D721Med (cell line): ENCODE measurements at places on chromosomes 13 and 19.

DNA sequence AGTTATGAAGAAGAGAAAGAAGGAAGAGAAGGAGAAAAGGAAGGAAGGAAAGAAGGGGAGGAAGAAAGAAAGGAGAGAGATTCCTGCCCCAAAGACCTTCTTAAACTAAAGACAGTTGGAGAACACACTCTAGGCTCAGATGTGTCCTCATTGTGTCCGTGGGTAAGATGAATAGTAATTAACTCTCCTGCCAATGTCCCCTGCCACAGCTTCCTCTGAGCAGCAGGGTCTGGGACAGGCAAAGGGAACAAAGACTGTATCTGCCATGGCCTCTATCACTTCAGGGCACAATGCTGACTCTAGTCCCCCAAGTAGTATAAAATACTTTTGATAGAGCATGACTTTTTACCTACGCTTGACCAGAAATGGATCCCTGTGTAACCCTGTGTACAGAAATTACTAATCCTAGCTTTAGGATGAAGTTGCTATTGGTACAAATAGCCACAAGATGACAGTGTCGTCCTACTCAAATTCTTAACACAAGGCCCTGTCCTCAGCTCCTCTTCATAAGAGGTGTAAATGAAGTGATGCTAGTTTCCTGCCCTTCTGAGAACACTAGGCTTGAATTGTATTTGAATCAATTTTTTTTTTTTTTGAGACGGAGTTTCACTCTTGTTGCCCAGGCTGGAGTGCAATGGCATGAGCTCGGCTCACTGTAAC, 186.2 kb upstream of the GPR12 start:
- peak; percentile 45 for DNase-seq

- no peak for DNase-seq
Measured at GRCh38 chr19:41123716-41124294, 9.6 kb downstream of the CYP2F1 start.

DNA sequence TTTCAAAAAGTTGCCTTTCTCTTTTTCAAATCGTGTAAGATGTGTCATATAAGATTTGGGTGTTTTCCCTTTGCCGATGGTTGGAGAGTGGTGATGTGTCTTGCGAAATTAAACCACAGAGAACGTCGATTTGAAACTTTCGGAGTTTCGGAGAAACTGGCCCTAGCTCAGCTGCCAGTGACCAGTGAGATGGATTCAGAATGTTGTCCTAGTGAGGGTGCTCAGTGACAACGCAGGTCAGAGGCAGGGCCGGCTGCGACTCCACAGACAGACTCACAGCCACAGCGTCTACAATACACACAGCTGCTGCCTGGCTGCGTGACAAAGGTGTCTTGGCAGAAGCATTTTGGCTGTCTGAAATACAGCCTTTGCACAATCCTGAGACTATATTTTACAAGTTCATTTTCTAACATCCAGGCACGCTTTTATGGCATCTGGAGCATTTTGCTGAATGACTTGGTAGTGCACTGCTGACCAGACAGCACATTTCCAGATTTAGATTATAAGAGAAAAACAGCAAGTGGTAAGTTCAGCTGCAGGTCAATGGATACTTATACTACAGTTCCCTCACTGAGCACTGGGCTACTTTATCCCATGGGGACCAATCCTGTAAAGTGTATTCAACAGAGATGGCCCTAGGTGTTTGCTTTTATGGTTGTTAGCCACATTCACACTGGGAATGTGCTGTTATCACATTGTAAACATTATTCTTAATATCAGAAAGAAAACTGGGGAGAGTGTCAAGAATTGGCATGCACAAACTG, 207.5 kb downstream of the KCNRG start:
- DNase-seq = no peak

DNA sequence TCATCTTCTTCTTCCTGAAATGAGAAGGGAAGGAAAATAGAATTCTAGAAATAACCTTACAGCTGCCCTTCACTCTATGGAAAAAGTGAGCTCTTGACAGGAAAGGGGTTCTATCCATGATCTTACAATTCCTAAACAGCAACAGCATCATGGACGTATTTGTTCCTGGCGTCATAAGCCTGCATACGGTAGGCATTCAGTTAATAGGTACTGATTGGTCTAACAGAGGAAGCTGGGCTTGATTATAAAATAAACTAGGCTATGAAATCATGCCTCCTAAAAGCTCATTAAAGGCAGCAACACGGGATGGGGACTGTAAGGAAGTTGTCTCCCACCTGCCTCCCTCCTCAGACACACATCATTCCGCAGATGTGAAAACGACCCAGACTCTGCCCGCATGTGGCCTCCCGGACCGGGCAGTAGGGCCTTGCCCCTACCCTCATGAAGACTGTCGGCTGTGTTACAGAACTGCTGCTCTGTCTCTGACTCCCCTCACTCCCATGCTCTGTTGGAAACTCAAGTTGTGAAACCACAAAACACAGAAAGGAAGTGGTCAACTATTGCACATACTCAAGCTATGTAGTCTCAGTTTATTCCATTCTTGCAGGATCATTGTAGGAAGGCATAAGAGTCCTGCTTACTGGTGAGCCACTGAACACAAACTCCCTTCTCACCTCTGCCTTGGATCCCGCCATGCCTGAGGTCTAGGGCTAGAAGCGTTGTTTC, 129.8 kb downstream of the DLEU7 start:
- no peak for DNase-seq

GRCh38 chr19:58395220-58395978, at the start of gene RNF225:
RNF225 (plus strand) TSS chr19:58395656; CDS start chr19:58396090, 434 bp downstream.
- no peak for DNase-seq

DNA sequence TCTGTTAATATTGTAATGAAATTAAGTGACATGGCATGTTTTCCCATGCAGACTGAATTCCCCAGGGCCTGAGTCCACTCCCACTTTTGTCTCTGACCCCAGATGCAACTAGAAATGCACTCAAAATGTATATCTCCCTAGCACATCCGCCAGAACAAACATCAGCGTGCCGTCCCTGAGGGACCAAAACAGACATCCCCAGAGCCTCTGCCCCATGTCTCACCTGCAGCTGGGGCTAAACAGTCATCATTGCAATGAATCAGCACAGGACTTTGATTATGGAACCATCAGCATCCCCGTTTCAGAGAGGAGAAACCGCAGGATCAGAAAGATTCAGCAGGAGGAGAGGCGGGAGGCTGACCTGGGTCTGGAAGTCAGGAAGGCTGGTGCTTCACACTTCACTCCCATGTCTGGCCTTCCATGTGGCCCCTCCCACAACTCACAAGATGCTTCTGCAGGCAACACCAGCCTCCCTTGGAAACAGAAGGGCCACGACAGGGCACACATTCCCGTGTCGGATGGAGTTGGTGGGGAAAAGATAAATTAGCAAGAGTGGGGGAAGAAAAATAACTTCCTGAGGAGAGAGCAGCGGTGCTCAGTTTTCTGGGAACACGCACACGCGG, 130.6 kb upstream of the VSTM2B start:
- no peak for DNase-seq

GRCh38 chr13:109309625-109310363, 476.6 kb downstream of the IRS2 start:
- DNase-seq = no peak

DNA sequence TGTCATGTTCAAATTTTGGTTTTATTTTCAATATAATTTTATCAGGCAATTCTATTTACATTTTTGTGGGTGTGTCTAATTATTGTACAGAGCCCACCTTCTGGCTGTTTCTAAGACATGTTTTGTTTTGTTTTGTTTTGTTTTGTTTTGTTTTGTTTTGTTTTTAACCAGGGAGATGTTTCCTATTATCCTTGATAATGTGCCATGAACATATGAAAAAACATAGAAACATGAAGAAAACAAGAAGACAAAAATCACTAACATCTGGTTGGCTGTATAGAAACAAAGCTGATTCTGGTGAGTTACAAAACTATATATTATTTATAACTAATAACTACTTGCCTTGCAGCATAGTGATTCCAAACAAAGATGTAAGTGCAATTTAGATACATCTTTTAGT, 128.1 kb upstream of the TRPC4 start:
- no peak for DNase-seq
